ENCODE measurements at places on chromosomes 2 and 18. TPM values are rescaled to one million over a fixed set of nuclear protein-coding genes. Genes with fewer than 3 reads are reported as not detected.
A peak's percentile ranks its signal among the peaks of the same experiment; 100 is the strongest.

The MYOM1 gene
- total RNA-seq: under 0.01 TPM

- no peaks in the 10 kb centered on the region for H3K27me3 ChIP-seq
- H3K27ac ChIP-seq: no peak overlapping the region
- no peaks in the 10 kb centered on the region for H3K36me3 ChIP-seq
- no peak overlapping the region for H3K4me3 ChIP-seq
- peak; percentile 17 for DNase-seq
These were observed 678.4 kb downstream of the IRS1 start for GRCh38 chr2:226121046-226121738.

- no peaks in the 10 kb centered on the region for H3K36me3 ChIP-seq
- DNase-seq: no peak
- no peak overlapping the region for H3K4me3 ChIP-seq
- H3K27ac ChIP-seq: no peak overlapping the region
- no peaks in the 10 kb centered on the region for H3K27me3 ChIP-seq
These were observed 386.6 kb upstream of the KLHL29 start for GRCh38 chr2:22998359-22998758.

The AFF3 gene
- total RNA-seq: 13.9 TPM

- no peak for DNase-seq
- H3K27ac ChIP-seq: no peak overlapping the region
- no peak overlapping the region for H3K4me3 ChIP-seq
- H3K4me1 ChIP-seq: peaks cover 3% of the 10 kb centered on the region
These were observed 116.5 kb downstream of the NCK2 start for GRCh38 chr2:105861200-105861599.

- H3K4me1 ChIP-seq: no peaks in the 10 kb centered on the region
- no peak overlapping the region for H3K4me3 ChIP-seq
- DNase-seq: peak; percentile 46
- no peaks in the 10 kb centered on the region for H3K36me3 ChIP-seq
- no peaks in the 10 kb centered on the region for H3K27me3 ChIP-seq
These were observed 49.3 kb upstream of the DNAJC10 start for GRCh38 chr2:182666674-182667314.

DNA sequence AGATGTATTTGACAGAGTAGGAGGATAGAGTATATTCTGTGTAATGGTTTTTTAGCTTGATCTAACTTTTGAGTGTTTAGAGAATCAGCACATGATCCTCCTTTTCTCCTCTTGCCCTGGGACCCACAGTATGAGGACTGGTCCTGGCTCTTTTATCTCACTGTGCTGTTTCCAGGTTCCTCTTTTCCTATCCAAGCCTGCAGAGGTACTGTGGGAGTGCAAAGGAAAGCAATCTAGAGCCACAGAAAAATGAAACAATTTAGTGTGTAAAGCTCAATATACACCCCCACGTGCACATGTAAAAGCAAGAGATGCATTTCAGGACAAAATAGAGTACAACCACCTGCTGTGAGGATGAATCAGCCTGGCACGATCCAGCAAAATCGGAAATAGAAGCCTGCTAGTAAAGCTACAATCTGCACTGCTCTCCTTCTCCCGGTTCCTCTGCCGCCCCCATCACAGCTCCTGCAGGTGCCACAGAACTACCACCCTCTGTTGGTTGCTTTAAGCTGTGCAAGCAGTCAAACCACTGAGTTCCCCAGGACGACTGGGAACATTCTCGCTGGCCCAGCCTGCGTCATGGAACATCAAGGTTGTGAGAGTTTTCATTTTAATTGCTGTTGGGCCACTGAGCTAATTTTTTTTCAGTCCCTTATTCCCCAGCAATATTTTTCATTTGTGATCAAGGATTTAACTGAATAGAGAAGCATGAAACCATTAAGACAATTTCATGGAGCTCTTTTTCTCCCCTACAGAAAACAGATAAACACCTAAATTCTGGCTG is 47.8 kb upstream of the MAPRE3 start:
- peaks cover 5% of the 10 kb centered on the region for H3K4me1 ChIP-seq
- peak; percentile 6 for DNase-seq
- H3K27ac ChIP-seq: no peak overlapping the region
- peaks cover 34% of the 10 kb centered on the region for H3K27me3 ChIP-seq
- H3K36me3 ChIP-seq: no peaks in the 10 kb centered on the region

The ZNF521 gene
- total RNA-seq: 44.7 TPM

GRCh38 chr2:26000561-26001082 is 18.3 kb upstream of the KIF3C start:
- H3K4me3 ChIP-seq: no peak overlapping the region
- no peak for DNase-seq
- peaks cover 2% of the 10 kb centered on the region for H3K4me1 ChIP-seq
- H3K36me3 ChIP-seq: no peaks in the 10 kb centered on the region

GRCh38 chr2:160790738-160791137 is 297.1 kb upstream of the RBMS1 start:
- no peak overlapping the region for H3K4me3 ChIP-seq
- DNase-seq: no peak
- no peaks in the 10 kb centered on the region for H3K4me1 ChIP-seq
- H3K27ac ChIP-seq: no peak overlapping the region
- no peaks in the 10 kb centered on the region for H3K27me3 ChIP-seq

DNA sequence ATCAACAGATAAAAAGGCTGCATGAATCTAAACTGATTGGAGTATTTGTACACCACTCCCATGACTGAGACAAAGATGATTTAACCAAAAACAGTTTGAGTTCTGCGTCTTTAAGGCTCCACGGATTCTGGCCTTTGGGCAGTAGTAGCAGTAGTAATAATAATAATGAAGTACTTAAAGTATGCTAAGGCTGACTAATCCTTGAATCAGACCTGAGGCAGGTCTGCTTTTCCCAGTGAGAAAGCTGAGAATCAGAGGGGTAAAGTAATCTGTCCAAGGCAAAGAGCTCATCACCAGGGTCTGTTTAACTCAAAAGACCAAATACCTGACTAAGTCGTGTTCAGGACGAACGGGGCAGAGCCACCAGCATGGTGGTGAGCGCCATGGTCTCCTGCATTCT is 61.4 kb downstream of the ID2 start:
- H3K4me3 ChIP-seq: no peak overlapping the region
- peaks cover 12% of the 10 kb centered on the region for H3K36me3 ChIP-seq
- no peaks in the 10 kb centered on the region for H3K27me3 ChIP-seq
- peaks cover 6% of the 10 kb centered on the region for H3K4me1 ChIP-seq
- H3K27ac ChIP-seq: peak overlapping the region; percentile 29

DNA sequence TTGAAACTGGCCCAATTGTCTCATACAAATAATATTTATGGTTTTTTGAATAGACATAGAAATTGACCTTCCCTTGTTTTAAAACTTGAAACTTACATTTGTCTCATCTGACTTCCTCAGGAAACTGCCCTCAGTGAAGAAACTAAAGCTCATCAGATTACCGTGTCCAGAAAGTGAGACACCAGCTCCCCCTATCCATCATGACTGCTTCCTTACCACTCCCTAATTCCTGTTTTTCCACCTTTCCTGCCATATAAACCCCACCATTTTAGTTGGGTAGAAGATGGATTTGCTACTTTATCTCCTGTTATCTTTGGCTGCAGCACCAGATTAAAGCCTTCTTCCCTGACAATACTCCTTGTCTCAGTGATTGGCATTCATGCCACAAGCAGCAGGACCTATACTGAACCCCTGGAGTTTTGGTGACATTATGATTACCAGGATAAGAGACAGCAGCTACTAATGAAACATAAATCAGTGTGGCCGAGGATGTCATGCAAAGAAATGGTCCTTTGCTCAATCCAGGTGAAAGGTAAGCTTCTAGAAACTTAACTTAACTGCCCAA is 1627.6 kb upstream of the ZEB2 start:
- no peak overlapping the region for H3K27ac ChIP-seq
- no peaks in the 10 kb centered on the region for H3K27me3 ChIP-seq
- H3K4me3 ChIP-seq: no peak overlapping the region
- no peak for DNase-seq

GRCh38 chr2:31998731-31999383 is 12.0 kb downstream of the MEMO1 start:
- DNase-seq: no peak
- H3K27me3 ChIP-seq: no peaks in the 10 kb centered on the region
- H3K36me3 ChIP-seq: no peaks in the 10 kb centered on the region
- no peak overlapping the region for H3K27ac ChIP-seq
